Thymus (tissue), 14 donors: ENCODE measurements at places on chromosomes 11 and 22. TPM values are rescaled to one million over a fixed set of nuclear protein-coding genes. Genes with fewer than 3 reads are reported as not detected.

NCF4 gene
- 17.6 TPM for total RNA-seq

- H3K27me3 ChIP-seq: no peaks in the 10 kb centered on the region
- no peak overlapping the region for H3K27ac ChIP-seq
- no peaks in the 10 kb centered on the region for H3K4me1 ChIP-seq
- no peak for DNase-seq
- no peaks in the 10 kb centered on the region for H3K36me3 ChIP-seq
These were observed 67.0 kb downstream of the ARHGAP20 start for GRCh38 chr11:110645253-110645652.

GRCh38 chr22:47390026-47390970 lies 627.8 kb downstream of the TBC1D22A start:
- H3K27ac ChIP-seq: no peak overlapping the region
- no peak for DNase-seq
- no peaks in the 10 kb centered on the region for H3K4me1 ChIP-seq
- no peaks in the 10 kb centered on the region for H3K27me3 ChIP-seq

- no peak overlapping the region for H3K27ac ChIP-seq
- no peak overlapping the region for H3K4me3 ChIP-seq
- H3K36me3 ChIP-seq: no peaks in the 10 kb centered on the region
- H3K27me3 ChIP-seq: peaks cover 5% of the 10 kb centered on the region
These were observed 134.3 kb downstream of the BUD13 start for GRCh38 chr11:116638463-116638862.

DNA sequence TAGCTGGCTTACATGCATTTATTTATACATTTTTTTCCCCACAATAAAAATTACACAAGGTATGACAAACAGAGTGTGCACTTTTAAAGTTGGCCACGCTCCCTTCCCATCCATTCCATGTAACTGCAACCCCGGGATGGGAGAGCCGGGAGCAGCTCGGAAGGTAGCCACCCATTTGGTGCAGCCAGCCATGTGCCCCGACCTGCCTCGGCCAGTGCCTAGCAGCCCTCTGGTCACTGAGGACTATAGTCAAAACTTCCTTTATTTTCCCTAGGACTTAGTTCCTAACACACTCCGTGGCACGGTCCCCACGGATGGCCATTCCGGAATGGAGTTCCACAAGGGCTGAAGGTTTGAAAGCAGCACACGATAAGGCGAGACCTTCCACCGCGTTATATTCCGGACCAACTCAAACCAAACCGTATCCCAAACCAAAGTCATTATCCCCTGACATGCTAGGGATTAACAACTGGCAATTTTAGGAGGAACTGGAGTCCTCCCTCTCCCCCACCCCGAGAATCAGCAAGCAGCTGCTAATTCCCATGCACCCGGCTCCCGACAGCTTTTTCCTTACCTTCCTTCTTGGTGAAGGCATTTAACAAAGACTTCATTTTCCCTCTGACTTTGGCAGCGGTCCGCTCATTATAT lies 426.4 kb downstream of the SHANK2 start:
- no peaks in the 10 kb centered on the region for H3K36me3 ChIP-seq
- no peak overlapping the region for H3K4me3 ChIP-seq
- no peaks in the 10 kb centered on the region for H3K4me1 ChIP-seq
- no peak overlapping the region for H3K27ac ChIP-seq
- H3K27me3 ChIP-seq: peaks cover 37% of the 10 kb centered on the region
- DNase-seq: no peak
